ENCODE measurements at places on chromosomes 4 and X.

- no peak for DNase-seq
Measured at GRCh38 chr4:101475246-101475645, 127.9 kb upstream of the PPP3CA start.

- DNase-seq = no peak
Measured at GRCh38 chr4:153485359-153485758, 19.2 kb downstream of the TMEM131L start.

- DNase-seq = no peak
Measured at GRCh38 chr4:15864651-15865566, 73.6 kb downstream of the FGFBP1 start.

- peak; percentile 83 for DNase-seq
Measured at GRCh38 chr4:3792813-3793212, 26.6 kb downstream of the ADRA2C start.

DNA sequence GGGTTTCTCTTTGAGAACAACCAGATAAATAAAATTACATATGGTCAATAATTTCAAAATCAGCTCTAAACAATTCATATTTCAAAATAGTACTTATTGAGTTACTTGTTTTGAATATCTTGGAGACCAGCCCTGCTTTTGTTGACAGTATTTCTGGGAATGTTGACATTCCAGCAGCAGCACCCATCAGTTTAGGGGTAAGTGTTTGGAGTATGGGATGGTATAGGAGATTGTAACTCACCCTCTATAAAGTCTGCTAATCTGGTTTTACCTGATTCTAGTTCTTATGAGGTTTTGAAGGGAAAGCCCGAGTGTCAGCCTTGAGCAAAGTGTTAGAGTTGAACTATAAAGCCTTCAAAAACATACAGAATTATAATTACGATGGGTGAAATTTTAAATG is 139.2 kb upstream of the ANKRD50 start:
- DNase-seq = no peak

DNA sequence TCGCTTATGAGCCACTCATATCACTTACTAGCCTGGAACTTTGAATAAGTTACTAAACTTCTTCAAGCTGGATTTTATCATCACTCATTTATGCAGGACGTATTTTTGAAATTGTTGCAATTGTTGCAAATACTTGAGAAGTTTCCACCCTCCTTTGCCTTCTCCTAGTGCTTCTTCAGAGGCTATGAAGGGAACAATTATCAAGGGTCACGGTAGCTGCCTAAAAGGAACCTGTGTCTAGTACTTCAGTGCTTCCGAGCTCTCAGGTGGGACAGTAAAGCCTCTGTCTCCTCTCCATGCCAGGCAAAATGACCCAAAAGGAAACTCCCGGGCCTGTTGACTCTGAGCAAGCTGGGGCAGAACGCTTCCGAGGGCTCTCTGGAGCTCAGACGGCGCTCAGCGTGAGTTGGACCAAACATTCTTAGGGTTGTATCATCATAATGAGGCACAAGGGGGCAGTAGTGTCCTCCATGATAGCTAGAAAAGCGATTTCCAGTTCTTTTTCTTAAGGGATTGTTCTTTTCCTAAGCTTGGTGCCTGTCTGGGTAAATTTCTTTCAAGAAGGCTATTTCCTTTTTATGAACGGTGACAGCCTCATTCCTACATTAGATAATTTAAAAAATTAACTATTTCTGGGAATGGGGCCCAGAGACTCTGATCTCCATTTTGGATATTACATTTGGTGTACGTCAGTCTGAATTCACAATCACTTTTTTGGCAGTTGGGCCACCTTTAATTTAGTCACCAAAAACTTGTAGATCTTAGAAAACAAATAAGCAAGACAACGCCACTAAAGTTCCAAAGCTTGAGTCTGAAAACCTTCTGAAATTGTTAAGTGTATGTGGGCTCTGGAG is 73.1 kb downstream of the PACRGL start:
- DNase-seq = peak; percentile 78

DNA sequence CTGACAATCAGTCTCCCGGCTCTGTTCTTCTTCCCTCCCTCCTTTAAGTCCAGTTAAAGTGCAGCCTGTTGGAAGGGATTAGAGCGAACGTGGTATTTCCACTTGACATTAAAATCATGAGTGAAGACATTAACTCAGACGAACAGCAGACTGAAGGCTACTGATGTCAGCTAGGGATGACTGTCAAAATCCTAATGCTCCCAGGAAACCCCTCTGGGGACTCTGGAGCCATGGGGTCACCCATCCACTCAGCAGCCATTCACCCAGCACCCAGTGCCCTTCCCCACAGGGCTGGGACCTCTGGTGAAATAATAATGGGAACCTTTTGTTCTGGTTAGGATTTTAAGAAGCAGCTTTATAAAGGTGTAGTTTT is 113.9 kb downstream of the DRD5 start:
- no peak for DNase-seq
